ENCODE measurements at places on chromosomes 5 and 9.

GRCh38 chr5:158139161-158139560, 280.2 kb upstream of the CLINT1 start:
- no peak for DNase-seq

GRCh38 chr9:100498592-100498991, 25.6 kb downstream of the TMEFF1 start:
- DNase-seq: no peak

DNA sequence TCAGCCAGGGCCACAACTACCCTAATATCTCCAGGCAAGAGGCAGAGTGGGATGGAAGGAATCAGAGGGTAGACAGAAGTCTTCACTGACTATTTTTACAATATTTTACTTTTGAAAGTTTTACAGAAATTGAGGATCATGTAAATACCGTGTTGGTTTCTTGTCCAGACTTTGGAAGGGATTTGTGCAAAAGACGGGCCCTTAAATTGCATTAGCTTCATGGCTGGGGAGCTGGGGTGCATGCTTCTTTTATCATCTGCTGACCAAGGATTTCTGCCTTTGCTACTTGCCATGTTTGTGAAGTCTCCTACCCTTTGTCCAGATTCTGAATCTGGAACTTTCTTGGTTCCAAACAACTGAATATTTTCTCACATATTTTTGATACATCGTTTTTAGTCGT, 107.7 kb upstream of the GRIN3A start:
- DNase-seq: no peak

GRCh38 chr9:118721923-118722322, 647.3 kb downstream of the BRINP1 start:
- no peak for DNase-seq

- no peak for DNase-seq
These were observed 104.4 kb downstream of the FRMD3 start for GRCh38 chr9:83433846-83434245.

Measured in central memory CD4-positive, alpha-beta T cell (primary cell).